ENCODE measurements at places on chromosomes 16 and 17. TPM values are rescaled to one million over a fixed set of nuclear protein-coding genes. Genes with fewer than 3 reads are reported as not detected.

HYDIN gene
- 19.5 TPM for total RNA-seq

CCL13 gene
- 14.6 TPM for total RNA-seq

C16orf89 gene
- total RNA-seq = 198 TPM

GRCh38 chr17:60526726-60527125 lies 684 bp upstream of the APPBP2 start:
- DNase-seq = no peak

- no peak for DNase-seq
Observed at GRCh38 chr16:85057948-85058347, 30.4 kb downstream of the KIAA0513 start.

- no peak for DNase-seq
Observed at GRCh38 chr16:6771956-6772355, 560.7 kb upstream of the RBFOX1 start.
